ENCODE measurements at places on chromosomes 1 and 21. TPM values are rescaled to one million over a fixed set of nuclear protein-coding genes. Genes with fewer than 3 reads are reported as not detected.

- no peak overlapping the region for H3K4me3 ChIP-seq
- H3K27me3 ChIP-seq = no peaks in the 10 kb centered on the region
- no peaks in the 10 kb centered on the region for H3K36me3 ChIP-seq
Measured at GRCh38 chr21:20270365-20271055, 727.7 kb upstream of the NCAM2 start.

DNA sequence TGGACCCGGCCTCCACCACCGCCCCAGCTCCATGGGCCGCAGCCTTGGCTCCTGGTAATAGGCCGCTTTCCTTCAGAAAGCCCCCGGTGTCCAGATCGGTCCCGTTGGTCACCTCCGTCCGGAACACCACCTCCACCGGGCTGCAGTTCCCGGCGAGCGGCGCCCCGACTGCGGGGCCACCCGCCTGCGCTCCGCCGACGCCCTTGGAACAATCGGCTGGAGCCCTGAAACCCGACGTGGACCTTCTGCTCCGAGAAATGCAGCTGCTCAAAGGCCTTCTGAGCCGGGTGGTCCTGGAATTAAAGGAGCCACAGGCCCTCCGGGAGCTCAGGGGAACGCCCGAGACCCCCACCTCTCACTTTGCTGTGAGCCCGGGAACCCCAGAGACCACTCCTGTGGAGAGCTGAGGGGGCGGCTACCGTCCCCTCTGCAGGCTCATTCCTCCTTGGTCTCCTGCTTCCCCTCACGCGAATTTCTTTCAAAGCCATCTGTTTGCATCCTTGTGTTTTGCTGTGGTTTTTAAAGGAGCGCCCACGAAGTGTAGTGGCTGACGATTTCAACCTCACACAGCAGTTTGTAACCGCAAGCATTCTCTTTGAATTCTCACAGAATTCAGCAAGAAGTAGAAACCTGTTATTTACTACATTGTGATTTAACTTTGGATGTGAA is 6.0 kb downstream of the FCRLB start:
- no peaks in the 10 kb centered on the region for H3K36me3 ChIP-seq
- peaks cover 29% of the 10 kb centered on the region for H3K4me1 ChIP-seq
- H3K27ac ChIP-seq = peak overlapping the region; percentile 62
- no peaks in the 10 kb centered on the region for H3K27me3 ChIP-seq
- H3K4me3 ChIP-seq = peak overlapping the region; percentile 85
- peak; percentile 59 for DNase-seq

DNA sequence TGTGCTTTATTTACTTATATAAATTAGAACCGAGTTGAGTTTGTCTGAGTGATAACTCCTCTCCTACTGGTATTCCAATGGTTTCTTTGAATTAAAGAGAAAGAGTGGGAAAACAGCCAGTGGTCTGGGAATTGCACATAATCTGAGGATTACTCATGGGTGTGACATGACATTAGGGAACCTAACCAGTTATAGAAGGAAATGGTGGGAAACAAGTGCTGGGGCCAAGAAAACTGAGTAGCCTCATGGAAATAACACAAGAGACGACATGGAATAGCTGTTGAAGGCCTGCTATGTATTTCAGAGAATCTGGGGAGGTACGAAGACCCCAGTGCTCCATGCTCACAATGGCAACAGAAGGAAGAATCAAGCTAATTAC is 41.8 kb upstream of the LRRC52 start:
- no peak for DNase-seq
- no peak overlapping the region for H3K4me3 ChIP-seq
- H3K4me1 ChIP-seq = no peaks in the 10 kb centered on the region
- no peaks in the 10 kb centered on the region for H3K36me3 ChIP-seq
- no peaks in the 10 kb centered on the region for H3K27me3 ChIP-seq

GRCh38 chr1:107139833-107140702 is 771 bp upstream of the NTNG1 start:
- H3K4me1 ChIP-seq = peaks cover 20% of the 10 kb centered on the region
- H3K36me3 ChIP-seq = no peaks in the 10 kb centered on the region
- peak; percentile 66 for DNase-seq
- H3K4me3 ChIP-seq = peak overlapping the region; percentile 19
- peaks cover 17% of the 10 kb centered on the region for H3K27me3 ChIP-seq

DNA sequence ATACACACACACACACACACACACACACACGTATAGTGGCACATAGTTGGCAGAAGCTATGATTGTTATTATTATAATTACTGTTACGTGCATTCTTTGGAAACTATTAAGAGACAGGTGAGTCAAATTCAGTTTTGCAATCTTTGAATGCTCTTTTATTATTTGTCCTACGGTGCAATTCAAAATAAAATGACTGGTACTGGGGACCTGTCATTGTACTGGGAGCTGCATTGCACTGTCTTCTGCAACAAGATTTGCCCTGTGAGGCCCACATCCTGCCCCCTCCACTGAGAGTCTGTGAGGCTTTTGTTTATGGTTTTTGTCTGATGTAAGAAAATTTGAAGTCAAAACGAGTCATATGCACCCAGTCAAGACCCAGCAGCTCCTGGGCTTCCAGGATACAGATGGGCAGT is 1.9 kb downstream of the LY9 start:
- no peaks in the 10 kb centered on the region for H3K27me3 ChIP-seq

DNA sequence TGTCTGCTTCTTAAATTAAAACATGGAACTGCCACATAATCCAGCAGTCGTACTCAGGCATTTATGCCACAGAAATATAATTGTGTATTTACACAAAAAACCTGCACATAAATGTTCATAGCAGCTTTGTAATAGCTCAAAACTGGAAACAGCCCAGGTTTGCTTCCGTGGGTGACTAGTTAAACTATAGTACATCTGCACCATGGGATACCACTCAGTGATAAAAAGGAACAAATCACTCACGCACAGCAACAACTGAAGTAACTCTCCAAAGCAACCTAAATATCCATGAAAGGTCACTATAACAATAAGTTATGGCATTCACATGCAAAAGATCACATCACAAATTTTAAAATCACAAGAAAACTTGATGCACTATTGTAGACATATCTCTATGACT is 64.4 kb downstream of the KCNT2 start:
- H3K27ac ChIP-seq = no peak overlapping the region
- no peaks in the 10 kb centered on the region for H3K36me3 ChIP-seq
- H3K4me1 ChIP-seq = no peaks in the 10 kb centered on the region
- no peak for DNase-seq
- no peak overlapping the region for H3K4me3 ChIP-seq
- no peaks in the 10 kb centered on the region for H3K27me3 ChIP-seq

- no peak for DNase-seq
- H3K4me1 ChIP-seq = peaks cover 41% of the 10 kb centered on the region
- peaks cover 6% of the 10 kb centered on the region for H3K36me3 ChIP-seq
- no peaks in the 10 kb centered on the region for H3K27me3 ChIP-seq
- H3K27ac ChIP-seq = peak overlapping the region; percentile 70
Measured at GRCh38 chr1:30729901-30730300, 6.5 kb upstream of the MATN1 start.

DNA sequence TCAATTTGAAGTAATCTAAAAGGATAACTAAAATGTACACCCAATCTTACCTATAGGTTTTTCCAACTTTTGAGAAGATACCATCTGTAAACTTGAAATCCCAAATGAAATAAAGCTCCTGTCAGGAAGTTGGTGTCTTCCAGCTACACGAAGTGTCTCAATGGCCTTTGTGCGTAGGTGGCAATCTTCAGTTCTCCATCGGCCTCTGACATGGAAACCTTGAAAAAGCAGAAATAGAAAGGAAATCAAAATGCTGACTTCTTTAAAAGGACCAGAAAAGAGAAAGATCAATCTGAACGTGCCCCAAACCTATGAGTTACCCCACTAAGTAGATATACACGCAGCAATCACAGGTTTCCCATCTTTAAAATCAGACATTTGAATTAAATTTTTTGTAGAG is 10.0 kb downstream of the MKNK1 start:
- peaks cover 46% of the 10 kb centered on the region for H3K36me3 ChIP-seq
- no peak overlapping the region for H3K4me3 ChIP-seq
- no peaks in the 10 kb centered on the region for H3K27me3 ChIP-seq
- no peak overlapping the region for H3K27ac ChIP-seq
- DNase-seq = no peak
- H3K4me1 ChIP-seq = peaks cover 9% of the 10 kb centered on the region

GRCh38 chr1:156276966-156277381 is 5.7 kb downstream of the SMG5 start:
- peaks cover 63% of the 10 kb centered on the region for H3K36me3 ChIP-seq
- no peaks in the 10 kb centered on the region for H3K27me3 ChIP-seq
- no peak for DNase-seq
- H3K4me3 ChIP-seq = no peak overlapping the region

The PTPN7 gene
- 16.0 TPM for total RNA-seq

The CHRM3 gene
- total RNA-seq = not detected

The JAM2 gene
- 1.3 TPM for total RNA-seq

The SYNC gene
- total RNA-seq = not detected

The ST6GALNAC5 gene
- total RNA-seq = not detected

The FCRL6 gene
- 0.19 TPM for total RNA-seq

The CRP gene
- not detected for total RNA-seq

The USP33 gene
- total RNA-seq = 95.6 TPM

The CRYAA gene
- total RNA-seq = not detected

The RALGPS2 gene
- total RNA-seq = 263 TPM

The FBLIM1 gene
- total RNA-seq = not detected

Data from B cell (primary cell).